ENCODE measurements at places on chromosomes 1 and 21.

DNA sequence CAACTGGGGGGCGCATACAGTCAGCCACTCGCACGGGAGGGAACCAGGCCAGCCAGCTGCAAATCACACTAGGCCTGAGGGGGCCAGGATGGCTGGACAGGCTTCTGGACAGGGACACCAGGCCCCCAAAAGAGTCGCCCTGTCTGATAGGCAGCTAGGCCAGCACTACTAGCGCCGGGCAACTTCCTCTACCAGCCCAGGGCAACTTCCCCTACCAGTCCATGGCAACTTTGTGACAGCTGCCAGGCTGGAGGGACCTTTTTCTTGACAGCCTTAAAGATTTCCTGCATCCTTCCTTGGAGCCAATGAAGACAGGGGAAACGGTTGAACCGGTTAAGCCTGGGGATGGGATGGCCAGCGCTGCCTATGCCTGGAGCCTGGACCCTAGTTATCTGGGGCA is 5.1 kb downstream of the IFFO2 start:
- DNase-seq, result no peak

DNA sequence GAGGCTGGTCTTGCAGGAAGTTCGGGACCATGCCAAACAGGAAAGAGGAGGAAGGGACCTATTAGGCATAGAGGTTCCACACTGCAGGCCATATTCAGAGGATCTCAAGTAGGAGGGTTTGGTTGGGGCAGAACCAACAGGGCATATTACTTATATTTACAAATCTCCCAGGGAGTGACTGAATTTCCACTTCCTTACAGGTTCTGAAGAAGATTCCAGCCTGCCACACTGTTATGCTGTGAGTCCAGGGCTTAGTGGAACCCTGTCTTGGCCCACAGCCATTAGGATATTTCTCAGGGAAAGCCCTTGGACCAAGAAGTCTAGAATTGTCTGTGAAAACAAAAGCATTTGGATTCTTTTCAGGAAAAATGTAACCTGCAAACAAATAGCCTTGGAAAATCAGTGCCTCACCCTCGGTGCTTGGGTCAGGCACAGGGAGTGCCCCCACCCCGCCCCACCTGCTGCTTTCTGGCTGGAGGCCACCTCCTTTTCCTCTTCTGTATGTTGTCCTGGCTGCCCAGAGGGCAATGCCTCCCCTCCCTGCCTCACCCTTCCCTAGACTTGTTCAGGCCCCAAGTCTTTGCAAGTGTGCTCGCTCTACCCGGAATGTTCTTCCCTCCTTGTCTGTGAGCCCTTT is 41.0 kb upstream of the JUN start:
- no peak for DNase-seq

- no peak for DNase-seq
Observed at GRCh38 chr1:151325231-151325630, 2.0 kb downstream of the PI4KB start.

DNA sequence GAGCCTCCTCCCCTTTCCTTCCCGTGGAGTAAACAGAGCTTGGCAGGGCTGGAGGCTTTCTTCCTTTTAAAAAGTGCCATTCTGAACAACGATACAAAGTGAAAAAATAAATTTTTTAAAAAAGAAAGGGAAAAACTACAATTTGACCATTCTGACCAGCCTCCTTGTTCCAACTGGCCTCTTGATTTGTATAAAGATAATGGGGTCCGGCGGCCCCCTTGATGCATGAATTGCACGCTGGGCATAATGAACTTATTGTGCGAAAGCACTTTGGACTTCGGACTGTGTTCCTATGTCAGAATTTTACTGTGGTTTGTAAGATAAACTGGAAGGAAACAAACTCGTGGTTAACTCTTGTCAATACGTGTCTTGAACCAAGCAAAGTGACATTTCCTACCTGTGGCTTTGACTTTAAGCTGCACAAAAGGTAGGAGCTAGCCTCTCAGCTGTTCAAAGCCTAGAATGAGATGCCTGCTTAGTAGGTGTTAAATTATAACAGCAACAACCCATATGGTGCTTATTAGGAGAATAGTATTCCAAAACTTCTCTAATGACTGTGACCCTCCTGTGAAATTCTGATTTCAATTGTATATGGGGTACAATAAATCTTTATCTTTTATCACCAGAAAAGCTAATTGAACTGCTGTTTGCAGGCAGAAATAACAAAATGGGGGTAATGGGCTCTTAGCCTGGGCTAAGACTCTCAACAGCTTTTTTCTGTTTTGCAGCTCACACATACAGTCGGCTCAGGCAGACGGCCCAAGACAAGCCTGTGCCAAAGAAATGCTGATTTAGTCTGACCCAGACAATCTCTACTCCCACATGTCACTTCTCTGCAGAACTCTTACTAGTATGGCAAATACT is 9.3 kb downstream of the IRF2BP2 start:
- peak; percentile 60 for DNase-seq

DNA sequence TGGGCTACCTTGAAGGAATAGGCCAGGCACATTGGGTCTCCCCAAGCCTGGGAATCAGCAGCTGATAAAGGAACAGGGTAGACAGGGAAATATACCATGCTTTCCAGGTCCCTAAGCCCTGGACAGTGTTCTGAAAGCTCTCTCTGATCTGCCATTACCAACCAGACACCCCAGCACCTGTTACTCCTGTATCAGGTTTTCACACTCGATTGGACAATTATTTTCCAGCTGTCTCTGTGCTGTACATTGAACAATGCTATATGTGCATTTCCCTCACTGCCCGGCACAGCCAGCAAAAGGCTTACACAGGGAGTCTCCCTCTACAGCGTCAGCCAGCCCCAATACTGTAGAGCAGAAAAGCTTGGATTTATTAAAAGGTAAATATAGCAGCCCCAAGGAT is 4.7 kb downstream of the CFAP45 start:
- no peak for DNase-seq

DNA sequence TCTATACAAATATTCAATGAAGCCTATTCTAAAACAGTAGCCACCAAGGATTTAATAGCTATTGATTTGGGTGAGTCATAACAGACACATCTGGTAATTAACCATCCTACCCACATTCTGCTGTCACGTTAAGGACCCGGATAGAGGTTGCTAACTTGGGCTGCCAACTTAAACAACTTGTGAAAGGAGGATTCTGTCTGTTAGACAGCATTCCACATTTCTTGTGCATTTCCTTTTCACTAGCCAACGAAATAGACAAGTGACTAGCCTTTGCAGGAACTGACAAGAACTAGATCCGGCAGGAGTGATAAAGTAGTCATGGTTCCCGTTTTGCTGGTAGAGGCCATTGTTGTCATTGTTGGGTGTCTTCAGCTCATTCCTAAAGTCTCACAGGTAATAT is 9.5 kb downstream of the DSCAM start:
- no peak for DNase-seq

- no peak for DNase-seq
Observed at GRCh38 chr21:27429710-27430341, 462.9 kb upstream of the ADAMTS5 start.

DNA sequence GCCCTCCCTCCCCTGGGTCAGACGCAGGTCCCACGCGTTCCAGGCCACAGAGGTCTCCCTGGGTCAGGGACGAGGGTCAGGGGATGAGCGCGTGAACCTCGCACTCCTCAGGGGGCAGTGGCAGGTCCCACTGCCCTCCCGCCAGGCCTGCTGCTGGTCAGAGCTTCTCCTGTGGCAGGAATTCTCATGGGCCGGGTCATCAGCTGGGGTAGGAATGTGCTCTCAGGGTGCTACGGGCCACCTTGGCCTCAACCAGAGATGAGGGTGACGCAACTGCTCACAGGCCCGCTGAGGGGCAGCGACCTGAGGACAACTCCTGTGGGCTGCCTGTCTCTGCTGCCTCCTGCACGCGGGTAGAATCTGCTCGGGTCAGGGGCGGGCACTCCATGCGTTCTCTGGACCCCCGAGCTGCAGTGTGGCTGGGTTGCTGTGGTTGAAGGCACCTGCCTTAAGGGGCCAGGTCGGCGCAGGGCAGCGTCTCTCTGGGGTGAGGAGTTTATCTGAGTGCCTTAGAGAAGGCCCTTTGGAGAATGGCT is 128.8 kb downstream of the PRDM16 start:
- no peak for DNase-seq

- DNase-seq, result no peak
Observed at GRCh38 chr1:64519901-64520300, 50.0 kb downstream of the CACHD1 start.

DNA sequence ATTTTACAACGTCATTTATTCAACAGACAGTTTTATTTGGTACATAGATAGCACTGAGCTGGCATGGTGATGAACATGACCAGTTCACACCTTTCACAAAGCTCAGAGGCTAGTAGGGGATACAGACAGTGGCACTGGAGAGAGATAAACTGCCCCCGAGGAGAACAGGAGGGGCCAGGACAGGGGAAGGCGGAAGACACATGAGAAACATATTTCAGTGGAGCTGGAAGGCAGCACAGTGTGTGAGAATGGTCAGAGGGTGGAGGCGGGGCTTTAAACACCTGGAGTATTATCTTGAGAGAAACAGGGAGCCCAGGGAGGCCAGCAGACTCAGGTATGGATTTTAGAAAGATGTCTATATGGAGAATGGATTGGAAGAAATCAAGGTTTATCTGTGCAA is 49.5 kb downstream of the CHML start:
- no peak for DNase-seq

DNA sequence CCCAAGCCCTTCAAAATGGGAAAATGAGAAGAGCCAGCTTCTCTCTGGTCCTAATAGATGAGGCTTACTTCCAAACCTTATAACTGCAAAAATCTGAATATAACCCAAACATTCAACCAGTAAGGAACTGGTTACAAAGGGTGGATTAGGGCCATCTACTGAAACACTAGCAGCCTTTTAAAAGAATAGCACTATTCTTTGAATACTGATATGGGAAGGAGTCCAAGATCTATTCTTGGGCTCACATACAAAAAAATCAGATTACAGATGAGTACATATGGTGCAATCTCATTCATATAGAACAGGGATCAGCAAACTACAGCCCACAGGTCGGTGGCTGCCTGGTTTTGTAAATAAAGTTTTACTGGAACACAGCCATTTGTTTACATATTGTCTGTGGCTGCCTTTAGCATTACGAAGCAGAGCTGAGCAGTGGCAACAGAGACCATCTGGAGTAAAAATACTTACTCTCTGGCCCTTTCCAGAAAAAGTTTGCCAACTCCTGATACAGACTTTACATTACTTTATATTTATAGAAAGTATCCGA is 167.7 kb downstream of the ZSCAN20 start:
- no peak for DNase-seq

DNA sequence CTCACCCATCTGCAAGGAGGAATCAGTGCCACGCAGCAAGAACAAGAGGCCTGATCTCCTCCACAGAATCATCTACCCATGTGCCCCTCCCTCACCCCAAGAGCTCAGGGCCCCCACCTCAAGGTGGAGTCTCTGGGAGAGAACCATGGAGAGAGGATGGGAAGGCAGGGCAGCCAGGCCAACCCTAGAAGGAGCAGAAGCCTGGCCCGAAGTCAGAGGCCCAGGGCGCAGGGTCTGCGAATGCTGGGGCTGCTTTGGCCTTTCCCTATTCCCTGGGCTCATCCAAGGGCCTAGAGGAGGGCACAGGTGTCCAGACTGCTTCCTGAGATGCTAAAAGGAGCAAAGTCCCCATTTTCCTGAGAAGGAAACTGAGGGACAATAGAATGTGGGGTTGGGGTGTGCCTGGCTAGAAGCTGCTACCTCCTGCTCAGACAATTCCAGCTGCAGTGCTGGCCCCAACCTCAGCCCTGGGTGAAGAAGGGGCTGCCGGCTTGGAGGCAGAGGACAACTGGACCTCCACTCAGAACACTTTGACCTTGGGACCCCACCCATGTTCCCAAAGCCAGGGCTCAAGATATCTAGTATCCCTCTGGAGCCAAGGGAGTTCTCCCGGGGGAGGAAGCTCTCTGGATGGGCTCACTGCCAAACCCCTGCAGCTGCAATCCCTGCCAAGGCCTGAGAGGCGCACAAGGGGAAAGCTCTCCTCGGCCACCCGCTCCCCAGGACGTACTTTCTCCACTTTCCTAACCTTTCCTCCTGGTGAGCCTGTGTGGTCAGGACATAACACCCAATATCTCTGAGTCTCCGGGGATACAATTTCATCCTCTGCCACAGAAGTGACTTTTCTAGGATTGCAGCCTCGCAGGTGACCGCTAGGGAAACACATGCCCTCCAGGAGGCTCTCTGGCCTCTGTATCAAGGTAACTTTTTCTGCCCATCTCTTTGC is 16.6 kb upstream of the LEMD1 start:
- DNase-seq, result peak; percentile 86
